ENCODE measurements at places on chromosomes 12 and 14.

DNA sequence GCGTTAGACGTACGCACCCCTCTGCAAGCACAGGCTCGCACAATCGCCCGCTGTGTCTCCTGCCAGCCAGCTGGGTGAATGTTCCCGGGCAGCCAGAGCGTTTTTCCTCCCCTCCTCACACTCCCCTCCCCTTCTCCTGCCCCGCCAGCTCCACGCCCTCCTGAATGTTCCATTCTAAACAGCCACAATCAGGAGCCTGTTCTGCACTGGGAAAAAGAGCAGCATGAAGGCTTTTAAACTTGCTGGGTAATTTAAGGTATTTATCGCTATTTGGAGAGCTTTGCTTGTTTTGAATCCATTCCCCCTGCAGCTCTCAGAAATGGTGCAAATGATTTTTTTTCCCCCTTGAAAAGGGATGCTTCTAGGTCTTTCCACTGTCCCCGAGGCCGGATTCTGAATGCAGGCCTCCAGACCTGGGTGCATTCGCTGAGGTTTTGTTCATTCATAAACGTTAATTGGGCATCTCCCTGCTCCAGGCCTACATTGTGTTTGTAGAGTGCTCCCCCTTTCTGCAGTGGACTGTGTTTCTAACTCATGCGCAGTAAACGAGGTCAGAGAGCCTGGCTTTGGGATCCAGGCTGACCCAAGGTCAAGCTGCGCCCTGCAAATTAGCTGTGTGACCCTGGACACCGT lies 212.5 kb downstream of the CHST11 start:
- no peak for DNase-seq

GRCh38 chr14:94476023-94476422 lies at the start of gene SERPINA9:
Gene SERPINA9 (minus strand): TSS chr14:94476197. CDS start chr14:94469840, 6,357 bp downstream.
- DNase-seq, result no peak

GRCh38 chr14:42961509-42961908 lies 1354.8 kb downstream of the LRFN5 start:
- DNase-seq, result no peak

DNA sequence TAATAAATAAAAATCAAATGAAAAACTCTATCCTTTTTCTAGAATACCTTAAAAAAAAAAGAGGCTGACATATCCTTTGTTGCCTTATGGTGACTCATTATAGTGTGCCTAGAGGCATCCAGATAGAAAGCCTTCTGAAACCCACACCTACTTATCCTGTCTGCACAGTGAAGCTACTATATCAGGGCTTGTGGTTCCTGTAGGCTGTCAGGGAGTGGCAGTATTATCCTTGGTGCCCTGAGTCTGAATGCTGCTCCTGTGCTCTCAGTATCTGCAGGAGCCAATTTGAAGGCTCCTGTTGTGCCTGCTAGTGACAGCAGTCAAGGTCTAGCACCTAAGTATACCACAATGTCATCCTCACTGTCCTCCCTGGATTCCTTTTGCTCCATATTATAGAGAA lies 168.4 kb upstream of the AVPR1A start:
- no peak for DNase-seq

DNA sequence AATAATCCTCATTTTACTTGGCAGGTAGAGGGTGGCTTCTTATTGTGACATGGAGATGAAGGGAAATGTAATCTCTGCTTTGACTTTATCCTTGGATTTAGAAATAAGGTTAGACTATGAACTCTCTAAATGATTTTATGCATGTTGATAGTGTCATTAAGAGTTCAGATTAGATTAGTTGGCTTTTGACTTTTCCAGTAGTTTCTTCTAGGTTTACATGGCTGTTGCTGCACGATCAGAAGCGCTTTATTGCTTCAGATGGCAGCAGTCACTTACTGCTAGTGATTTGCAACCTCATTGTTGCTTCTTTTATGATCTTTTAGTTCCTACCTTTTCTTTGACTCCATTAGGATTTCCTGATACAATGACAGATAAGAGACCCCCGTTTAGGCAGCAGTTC lies 32.3 kb downstream of the SLC15A5 start:
- no peak for DNase-seq

DNA sequence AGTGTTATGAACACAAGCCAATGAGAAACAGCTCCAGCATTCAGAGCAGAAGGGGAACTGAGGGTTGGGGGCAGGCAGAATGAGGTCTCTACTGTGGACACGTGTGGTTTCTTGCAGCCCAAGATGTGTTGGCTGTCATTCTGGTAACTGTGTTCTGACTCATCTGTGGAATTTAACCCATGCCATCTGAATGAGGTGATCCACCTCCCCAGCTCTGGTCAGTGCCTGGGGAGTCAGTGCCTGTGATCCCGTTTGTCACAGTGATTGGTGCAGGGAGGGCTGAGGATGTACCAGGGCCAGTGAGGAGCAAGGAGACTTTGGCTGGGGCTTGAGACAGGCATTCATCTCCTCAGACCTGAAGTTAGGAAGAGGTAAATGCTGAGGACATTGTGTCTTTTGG lies 216.8 kb downstream of the MSRB3 start:
- DNase-seq, result no peak

- DNase-seq, result no peak
These were observed 9.6 kb upstream of the PHC1 start for GRCh38 chr12:8904665-8905064.

GRCh38 chr14:103377522-103378037 lies 7.6 kb upstream of the MARK3 start:
- no peak for DNase-seq

- DNase-seq, result no peak
These were observed 49.5 kb upstream of the NUAK1 start for GRCh38 chr12:106188256-106188655.

DNA sequence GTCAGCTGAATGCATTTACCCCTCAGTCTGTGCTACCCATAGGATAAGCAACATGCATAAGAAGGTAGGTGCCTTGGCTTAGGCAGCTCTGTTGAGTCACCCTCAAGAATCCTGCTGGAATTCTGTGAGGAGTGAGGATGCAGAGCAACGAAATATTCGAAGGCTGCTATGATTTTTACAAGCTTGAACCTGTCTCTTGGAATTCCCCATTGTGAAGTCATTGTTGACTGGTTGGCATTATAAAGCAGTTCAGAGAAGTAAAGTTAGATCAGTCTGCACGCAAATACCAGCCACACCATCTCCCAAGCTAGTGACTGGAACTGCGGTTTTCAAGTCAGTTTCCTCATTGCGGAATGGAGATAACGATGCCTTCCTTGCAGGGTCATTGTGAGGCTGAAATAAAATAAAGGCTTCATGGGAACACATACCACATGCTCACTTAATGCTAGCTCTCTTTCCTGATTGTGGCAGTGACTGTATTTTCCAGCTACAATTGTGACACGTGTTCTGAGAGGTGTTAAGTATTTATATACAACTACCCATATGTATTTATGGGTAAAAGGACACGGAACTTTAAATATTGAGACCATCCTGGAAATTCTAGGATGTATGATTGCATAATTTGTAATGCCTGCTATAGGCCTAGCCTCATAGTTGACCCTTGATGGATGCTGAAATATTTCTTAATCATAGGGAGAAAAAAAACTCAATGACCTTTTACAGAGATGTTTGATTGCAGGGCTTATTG lies 96.7 kb downstream of the ETV6 start:
- no peak for DNase-seq

GRCh38 chr14:68546839-68547238 lies 246.0 kb downstream of the ZFP36L1 start:
- DNase-seq, result no peak

- no peak for DNase-seq
These were observed 113.2 kb downstream of the DPF3 start for GRCh38 chr14:72780751-72781150.

- no peak for DNase-seq
These were observed 28.1 kb downstream of the APOBEC1 start for GRCh38 chr12:7637615-7638014.

DNA sequence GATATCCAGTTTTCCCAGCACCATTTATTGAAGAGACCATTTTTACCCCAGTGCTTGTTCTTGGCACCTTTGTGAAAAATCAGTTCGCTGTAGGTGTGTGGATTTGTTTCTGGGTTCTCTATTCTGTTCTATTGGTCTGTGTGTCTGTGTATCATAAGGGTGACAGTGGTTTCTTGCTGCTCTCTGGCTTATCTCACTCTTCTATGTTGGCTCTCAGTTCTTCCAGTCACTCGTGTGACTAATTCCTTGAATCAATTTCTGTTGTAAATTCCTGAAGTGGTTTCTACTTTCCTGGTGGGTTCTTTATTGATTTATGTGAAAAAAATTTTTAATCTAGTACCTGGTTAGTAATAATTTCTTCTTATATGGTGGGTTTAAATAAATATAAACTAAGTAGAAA lies 58.3 kb downstream of the OTOGL start:
- no peak for DNase-seq

DNA sequence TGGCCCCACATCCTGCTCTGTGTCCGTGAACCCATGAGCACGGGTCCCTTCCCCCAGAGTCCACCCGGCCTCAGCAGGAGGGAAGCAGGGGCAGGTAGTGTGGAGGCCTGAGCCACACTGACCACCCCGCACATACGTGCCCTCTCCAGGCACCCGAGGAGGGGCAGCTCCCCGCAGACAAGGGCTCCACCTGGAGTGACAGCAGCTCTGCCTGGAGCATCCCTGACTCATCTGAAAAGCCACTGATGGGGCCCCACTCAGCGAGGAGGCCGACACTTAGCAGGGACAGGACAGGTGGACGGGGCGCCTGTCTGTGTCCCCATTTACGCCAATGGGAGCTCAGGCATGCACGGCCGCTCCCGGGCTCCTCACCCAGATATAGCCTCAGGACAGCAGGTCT lies 237.6 kb upstream of the SFSWAP start:
- no peak for DNase-seq

DNA sequence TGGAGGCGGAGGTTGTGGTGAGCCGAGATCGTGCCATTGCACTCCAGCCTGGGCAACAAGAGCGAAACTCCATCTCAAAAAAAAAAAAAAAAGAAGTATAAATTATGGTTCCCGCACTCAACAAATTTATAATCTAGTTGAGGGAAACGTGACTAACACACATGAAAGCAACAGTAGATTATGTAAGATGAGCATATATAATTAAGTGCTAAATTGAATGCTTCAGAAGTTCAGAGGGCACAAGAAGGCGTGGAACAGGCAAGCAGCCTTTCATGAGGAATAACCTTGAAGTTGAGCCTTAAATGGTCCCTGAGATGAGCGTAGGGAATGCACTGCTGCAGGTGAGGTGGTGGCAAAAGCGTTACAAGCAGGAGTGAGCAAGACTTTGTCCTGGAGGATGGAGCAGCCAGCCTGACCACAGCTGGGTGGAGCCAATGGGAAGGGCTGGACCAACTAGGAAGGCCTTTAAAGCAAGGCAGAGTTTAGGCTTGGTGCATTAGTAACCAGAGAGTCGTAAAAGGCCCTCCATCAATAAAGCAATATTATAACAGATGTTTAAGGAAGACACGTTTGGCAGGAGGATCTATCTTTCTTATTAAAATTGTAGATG lies 30.6 kb upstream of the TUBA1A start:
- no peak for DNase-seq

DNA sequence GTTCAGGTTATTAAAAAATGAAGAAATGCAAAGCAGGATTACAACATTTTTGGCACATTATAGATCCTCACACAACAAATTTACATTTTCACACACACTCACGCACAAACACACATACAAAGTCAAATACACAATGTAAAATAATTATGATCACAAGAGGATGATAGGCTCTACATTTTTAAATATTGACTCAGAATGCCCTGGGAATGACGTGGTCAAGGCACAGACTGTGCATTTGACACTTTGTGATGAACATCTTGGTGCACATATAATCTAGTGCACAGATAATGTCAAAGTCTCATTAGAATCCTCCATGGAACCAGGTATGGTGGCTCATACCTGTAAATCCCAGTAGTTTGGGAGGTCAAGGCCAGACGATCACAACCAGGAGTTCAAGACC lies 49.4 kb downstream of the DPF3 start:
- DNase-seq, result no peak

DNA sequence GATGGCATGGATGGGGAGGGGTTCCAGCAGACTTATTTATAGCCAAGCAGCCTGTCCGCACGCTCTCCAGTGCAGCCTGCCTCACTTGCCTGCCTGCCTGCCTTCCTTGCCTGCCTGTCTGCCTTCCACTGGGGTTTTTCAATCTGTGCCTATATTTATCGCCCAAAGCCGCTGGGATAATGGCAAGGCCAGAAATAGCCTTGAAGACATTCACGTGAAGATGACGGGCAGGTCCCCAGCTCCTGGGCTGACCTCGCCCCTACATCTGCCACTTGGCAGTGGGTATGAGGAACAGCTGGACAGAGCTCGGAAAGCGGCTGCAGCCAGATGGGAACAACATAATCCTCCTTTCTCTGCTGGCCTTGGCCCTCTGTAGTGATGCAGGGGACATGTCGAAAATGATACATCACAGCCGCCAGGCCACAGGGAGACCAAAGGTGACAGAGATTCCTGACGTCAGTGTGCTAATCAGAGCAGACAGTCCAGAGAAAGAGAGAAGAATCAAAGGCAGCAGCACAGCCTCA lies 53.3 kb downstream of the PITPNM2 start:
- DNase-seq, result no peak

GRCh38 chr14:101933209-101933608 lies 31.2 kb upstream of the DYNC1H1 start:
- DNase-seq, result no peak

DNA sequence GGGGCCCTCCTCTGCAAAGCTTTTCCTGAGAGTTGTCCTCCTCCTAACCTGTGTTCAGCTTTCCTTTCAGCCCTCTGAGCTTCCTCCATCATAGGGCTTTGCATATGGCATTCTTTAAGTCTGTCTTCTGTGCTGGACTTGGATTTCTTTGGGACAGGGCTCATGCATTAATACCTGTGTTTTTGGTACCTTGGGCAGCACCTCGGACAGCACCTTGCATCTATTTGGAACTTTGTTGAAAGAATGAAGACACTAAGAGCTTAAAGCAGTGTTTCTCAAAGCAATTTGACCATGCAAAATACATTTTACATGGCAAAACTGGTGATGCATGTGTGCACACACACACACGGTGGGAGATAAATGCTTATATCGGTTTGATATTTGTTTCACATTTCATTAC lies 115.0 kb upstream of the SRRM4 start:
- no peak for DNase-seq

GRCh38 chr14:70995671-70996070 lies 88.4 kb downstream of the PCNX1 start:
- DNase-seq, result no peak

DNA sequence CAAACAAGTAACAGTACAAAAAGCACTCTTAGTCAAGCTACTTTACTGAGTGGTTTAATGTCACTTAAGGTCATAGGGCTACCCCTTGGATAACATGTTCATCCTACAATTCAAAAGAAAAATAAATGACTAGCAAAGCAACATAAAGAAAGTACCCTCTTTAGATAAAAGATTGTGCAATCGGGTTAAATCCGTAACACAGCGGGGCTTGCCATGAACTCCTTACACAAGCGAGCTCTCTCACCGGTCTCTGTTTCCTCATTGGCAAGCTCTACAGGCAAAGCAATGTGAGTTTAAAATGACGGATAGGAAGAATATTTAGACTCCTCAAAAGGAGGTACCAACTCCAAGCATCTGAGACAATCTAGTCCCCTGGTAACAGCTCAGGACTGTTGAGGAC lies 140.6 kb downstream of the EGLN3 start:
- no peak for DNase-seq

Data from activated CD4-positive, CD25-positive, alpha-beta regulatory T cell (primary cell).